Neural progenitor cell (in vitro differentiated cells): ENCODE measurements at places on chromosomes 11 and 22.

DNA sequence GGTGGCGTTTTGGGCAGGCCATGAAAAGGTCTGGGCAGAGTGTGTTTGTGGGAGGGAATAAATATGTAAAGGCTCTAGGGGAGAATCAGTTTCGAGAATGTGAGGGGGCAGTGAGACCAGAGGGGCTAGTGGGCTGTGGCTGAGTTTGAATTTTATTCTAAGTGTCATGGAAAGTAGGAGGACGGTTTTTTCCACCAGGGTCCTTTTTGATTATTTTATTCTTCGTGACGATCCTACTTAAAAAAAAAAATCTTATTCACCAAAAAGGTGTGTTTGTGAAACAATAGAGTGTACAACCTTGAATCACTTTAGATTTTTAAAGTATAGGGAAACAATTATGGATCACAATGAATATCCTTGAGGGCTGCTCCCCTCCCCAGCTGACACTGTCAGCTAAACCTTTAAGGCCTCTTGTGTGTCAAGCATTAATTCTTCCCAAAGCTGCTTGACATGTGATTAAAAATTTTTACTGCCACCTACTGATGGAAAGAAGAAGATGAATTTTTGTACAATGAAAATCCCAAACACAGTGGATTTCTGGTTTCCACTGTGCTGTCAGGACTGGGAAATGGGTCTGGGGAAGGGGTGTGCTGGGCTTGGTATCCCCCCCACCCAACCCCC lies 107.5 kb upstream of the OR4B1 start:
- peak; percentile 26 for DNase-seq

GRCh38 chr11:69288883-69289242 lies 5.1 kb upstream of the MYEOV start:
- no peak for DNase-seq

GRCh38 chr11:112844517-112844916 lies 116.7 kb upstream of the NCAM1 start:
- peak; percentile 66 for DNase-seq

DNA sequence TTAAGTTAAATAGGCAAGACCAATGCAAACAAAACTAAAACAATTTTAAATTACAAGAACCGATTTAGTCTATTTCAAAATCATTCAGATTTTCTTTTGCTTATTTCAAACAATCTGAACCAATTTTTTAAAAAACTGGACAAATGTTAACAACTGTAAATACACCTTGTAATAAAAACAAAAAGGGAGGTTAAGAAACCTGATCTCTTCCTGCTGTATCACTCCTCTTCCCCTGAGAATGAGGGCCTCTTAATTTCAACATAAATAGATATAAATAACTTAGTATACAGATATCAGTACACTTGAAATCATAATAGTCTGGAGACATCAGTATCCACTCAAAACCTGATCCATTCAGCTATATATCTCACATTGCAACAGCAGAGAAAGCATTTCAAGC lies 346.6 kb downstream of the TTC28 start:
- no peak for DNase-seq

DNA sequence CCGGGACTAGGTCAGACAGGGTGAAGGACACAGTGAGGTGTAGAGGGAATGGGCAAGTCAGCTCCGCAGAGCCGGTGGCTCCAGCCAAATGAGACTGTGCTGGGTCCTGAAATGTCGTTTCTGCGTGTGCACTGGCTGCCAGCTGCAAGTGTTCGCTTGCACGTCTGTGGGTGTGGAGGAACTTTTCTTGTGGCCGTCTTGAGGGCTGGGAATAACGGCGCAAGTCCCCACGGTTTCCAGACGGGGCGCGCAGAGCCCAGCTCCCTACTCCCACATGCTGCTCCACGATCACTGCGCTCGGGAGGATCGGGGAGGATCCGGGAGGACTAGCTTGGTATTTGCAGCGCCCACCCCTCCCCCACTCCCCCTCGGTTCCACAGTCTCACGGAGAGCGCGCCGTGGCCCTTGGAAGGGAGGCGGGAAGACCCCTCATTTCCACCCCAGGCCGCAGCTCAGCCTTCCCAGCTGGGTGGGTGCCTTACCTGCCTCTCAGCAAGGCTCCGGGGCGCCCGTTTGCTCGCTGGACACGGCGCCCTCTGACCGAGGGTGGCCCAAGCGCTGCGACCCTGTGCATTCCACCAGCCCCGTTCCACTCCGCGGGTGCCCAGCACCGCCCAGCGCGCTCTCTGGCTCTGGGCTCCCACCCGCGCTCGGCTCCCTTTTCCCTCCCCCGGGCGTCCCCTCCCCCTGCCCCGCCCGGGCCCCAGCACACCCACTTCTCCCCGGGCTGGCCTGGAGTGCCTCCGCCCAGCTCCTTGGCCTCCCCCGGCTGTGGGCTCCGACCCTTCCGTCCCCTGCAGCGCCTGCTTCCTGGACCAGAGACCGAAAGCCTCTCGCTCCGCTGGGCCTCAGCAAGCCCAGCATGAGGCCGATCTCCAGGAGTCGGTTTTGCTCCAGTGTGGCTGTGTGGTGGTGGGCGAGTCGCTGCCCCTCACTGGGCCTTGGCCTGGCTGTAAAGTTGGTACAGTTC lies at the start of gene KCNE3:
Gene KCNE3 (minus strand): TSS at position 634 of the 970 bp plus-strand sequence. CDS start 9,986 bp downstream, outside the sequence.
- peak; percentile 40 for DNase-seq

- no peak for DNase-seq
Measured at GRCh38 chr22:19708321-19709011, 5.8 kb upstream of the SEPTIN5 start.

DNA sequence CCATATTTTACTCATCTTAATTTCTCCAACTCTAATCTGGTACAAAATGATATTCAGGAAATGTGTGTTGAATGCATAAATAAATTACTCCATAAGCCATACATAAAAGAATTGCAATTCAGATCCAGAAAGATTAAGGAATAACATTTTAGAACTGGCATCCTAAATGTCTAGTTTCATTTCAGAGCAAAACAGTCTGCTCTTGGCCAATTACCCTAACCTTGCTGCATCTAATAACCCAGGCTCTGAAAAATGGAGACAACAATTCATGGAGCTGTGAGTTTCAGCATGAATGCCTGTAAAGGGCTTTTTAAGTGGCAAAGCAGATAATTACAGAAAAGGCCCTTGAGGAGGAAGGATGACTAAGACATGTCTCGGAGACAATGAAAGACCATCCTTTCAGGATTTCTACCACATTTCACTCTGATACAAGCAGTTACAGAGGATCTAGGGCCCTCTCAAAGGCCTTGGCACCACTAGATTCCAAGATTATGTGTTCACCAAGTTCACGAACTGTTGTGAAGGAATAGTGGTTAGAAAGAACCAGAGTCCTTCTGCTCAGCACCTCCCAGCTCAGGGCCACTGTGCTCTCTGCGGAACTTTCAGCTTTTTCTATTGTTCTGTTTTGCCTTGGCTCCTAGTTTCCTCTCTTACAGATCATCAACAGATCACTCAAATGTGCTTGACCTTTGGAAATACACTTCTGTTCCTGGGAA lies 157.6 kb upstream of the BLID start:
- DNase-seq: no peak

DNA sequence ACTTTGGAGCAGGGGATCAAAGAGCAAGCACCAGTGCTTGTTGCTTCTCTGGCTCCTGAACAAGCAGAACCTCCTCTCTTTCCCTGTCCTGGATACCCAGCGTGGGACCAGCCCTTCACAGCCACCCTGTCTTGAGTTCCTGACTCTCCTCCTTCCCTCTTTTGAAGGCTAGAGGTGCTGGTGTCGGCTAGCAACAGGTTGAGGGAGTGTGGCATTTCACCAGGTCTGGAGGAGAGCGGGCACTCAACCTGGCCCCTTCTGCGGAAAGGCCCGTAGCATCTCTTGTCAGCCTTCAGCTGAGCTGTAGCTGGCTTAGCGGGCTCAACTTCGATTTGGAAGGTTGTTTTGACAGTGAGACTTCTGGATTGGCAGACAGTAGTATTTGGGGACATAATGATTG lies 26.6 kb downstream of the RCOR2 start:
- DNase-seq: no peak

GRCh38 chr11:112771851-112772250 lies 189.4 kb upstream of the NCAM1 start:
- DNase-seq: no peak

DNA sequence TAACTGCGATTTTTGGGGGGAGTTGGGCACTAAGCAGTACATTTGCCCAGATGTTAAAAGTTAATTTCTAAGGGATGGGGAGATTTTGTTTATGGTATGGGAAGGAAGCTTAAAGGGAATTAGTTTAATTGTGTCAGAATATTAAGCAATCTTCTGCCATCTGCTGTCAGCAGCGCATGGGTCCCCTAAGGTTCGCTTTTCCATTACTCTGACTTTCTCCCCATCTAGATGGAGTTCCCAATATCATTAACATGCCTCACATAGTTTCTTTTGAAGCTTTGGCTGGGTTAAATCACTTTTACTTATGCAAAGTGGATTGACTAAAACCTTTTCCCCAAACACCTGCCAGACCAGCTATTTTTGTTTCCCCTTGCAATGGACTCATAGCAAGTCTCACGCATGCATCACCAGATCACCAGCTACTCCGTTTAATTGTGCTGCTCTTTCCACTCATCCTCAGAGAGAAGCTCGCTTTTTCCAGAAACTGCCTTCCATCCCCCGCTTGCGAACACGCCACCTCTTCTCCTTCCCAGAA lies 172.7 kb downstream of the FAT3 start:
- peak; percentile 29 for DNase-seq

GRCh38 chr11:16158426-16158994 lies 197.8 kb downstream of the SOX6 start:
- no peak for DNase-seq

- no peak for DNase-seq
Measured at GRCh38 chr11:121366038-121366437, 73.5 kb downstream of the SC5D start.

GRCh38 chr11:112797648-112798293 lies 163.4 kb upstream of the NCAM1 start:
- DNase-seq: peak; percentile 58

- no peak for DNase-seq
Measured at GRCh38 chr11:71490044-71490730, 36.9 kb upstream of the KRTAP5-7 start.

GRCh38 chr11:111095327-111095726 lies 150.2 kb upstream of the POU2AF2 start:
- no peak for DNase-seq

DNA sequence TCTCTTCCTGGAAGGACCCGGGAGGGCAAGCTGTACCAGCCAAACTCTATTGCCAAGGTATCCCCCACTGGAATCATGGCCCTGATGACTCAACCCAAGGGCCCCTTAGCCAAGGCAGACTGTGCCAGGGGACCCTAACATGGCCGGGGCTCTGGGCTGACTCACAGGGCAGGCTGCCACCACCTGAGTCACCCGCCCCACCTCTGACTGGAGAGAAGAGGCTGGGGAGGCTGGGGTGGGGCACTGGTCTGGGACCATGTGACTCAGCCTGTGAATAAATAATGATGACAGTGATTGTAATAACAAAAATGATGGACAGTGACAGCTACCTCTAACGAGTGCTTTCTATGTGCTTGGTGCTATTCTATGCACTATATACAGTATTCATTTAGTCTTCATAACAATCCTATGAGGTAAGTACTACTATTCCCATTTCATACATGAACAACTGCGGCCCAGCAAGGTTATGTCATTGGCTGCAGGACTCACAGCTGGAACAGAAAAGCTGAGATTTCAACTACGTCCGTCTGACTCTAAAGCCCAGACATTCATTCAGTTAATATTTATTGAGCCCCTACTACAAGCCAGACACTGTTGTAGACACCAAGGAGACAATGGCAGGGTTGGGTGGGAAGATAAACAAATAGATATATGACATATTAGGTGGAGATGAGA lies 84.2 kb downstream of the FBXO7 start:
- no peak for DNase-seq

- no peak for DNase-seq
Measured at GRCh38 chr11:14927146-14927545, 35.1 kb upstream of the CYP2R1 start.

DNA sequence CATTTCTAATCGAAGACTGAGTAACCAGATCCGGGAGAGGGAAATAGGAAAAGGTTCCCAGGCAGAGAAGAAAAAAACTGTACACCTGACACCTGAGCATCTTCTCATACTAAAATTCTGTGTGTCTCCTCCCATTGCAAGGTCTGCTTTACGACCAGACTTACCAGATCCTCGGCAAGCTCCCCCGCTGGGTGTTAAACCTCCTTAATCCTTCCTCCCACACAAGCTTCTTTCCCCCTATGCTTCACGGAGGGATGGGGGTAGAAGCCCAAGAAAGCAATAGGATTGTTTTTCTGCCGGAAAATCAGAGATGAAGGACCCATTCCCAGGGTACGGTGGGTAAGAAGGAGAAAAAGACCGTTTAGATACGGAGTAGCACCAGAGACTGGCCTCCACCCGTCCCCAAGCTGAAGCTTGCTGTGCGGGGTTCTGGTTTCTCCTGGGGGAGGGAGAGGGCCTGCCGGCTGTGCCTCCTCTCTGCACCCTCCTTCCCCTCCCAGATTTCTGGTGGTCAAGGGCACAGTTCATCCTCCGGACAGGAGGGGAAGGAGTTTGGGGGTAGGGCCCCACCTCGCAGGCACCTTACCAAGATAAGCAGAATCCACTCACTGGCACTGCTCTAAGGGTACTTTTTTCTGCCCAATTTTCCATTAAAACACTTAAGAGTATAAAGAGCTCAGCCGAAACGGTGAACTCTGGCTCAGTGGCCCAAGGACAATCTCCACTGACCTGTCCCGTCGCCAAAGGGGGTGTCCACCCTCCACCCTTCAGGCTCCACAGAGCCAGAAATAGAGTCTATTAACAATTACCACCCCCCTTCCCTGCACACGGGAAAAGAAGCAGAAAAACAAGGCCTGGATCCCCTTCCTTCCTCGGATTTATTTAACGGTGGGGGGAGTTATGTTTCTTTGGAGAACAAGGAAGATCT lies 1.2 kb downstream of the TOB2 start:
- DNase-seq: peak; percentile 92

DNA sequence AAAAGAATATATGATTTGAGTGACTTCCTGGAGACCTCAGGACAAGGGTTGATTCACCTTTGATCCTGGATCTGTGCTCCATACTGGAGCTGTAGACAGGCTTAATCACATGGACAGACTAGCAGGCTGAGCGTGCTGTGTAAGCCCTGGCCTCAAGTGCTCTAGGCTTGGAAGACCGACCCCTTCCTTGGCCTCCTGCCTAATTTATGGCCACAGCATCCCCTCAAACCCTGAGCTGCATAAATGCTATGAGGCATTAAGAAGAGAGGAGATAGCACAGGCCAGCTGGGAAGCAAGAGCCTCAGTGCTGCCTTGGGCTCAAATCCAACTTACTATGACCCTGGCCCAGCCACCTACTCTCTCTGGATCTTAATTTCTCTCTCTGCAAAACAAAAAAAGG lies 385.1 kb downstream of the BUD13 start:
- no peak for DNase-seq

GRCh38 chr11:96019810-96020747 lies 96.2 kb upstream of the MTMR2 start:
- DNase-seq: no peak
